ENCODE measurements at places on chromosomes 12 and 14. TPM values are rescaled to one million over a fixed set of nuclear protein-coding genes. Genes with fewer than 3 reads are reported as not detected.

NFATC4 gene
- 8.6 TPM for total RNA-seq

TGFB3 gene
- 37.5 TPM for total RNA-seq

DNA sequence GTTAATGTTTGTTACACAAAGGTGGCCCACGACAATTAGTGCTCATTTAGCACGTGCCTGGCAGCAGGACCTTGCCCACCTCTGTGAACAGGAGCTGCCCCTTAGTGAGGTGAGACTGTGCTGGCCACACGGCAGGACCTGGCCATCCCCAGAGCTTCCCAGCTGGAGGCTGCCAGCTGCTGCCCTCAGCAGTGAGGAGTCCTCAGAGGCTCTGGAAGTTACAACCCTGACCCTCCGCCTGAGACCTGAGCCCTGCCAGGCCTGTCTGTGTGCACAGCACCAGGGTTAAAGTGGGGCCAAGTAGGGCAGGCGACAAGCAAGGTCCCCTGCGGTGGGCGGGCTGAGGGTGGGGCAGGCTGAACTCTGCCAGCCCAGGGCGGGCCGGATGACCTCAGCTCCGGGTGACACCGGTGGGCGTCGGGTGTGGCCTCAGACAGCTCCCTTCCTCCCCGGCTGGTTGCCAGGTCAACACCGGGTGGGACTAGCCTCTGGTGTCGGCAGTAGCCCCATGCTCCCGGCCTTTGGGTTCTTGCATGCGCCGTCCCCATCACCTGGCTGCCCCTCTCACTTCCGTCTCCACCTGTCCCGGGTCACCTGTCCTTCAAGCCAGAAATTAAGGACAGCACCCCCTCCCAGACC lies 9.2 kb upstream of the LBHD2 start:
- H3K36me3 ChIP-seq, result no peaks in the 10 kb centered on the region
- H3K27ac ChIP-seq, result peak overlapping the region; percentile 70
- DNase-seq, result peak; percentile 52
- H3K4me1 ChIP-seq, result peaks cover 8% of the 10 kb centered on the region

DNA sequence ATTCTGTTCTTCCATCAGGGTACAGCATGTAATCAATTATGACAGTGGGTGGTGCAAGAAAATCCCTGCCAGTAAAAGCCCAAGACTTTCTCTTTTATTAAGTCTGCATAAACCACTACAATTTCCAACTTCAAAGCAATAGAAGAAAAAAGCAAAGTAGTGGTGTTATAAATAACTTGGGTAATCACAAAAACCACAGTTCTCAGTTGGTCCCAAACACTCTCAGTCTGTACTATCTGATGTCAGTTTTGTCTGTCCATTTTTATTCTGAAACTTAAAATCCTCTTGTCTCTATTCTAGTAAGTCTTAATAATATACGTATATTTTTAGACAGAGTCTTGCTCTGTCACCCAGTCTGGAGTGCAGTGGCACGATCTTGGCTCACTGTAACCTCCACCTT lies 8.8 kb upstream of the TIGAR start:
- no peak for DNase-seq
- no peak overlapping the region for H3K27ac ChIP-seq
- no peak overlapping the region for H3K4me3 ChIP-seq
- H3K4me1 ChIP-seq, result no peaks in the 10 kb centered on the region

RND1 gene
- 0.74 TPM for total RNA-seq

Data from pancreas (tissue), 10 donors.